ENCODE measurements at places on chromosomes 6 and 20.

GRCh38 chr20:46985250-46985649 is 90.6 kb downstream of the EYA2 start:
- no peak for DNase-seq

- DNase-seq = no peak
Measured at GRCh38 chr20:19750101-19750606, 7.9 kb upstream of the RIN2 start.

GRCh38 chr20:37309936-37310590 is 20.6 kb downstream of the MANBAL start:
- no peak for DNase-seq

- DNase-seq = no peak
Measured at GRCh38 chr6:116327803-116328527, 42.8 kb upstream of the DSE start.

DNA sequence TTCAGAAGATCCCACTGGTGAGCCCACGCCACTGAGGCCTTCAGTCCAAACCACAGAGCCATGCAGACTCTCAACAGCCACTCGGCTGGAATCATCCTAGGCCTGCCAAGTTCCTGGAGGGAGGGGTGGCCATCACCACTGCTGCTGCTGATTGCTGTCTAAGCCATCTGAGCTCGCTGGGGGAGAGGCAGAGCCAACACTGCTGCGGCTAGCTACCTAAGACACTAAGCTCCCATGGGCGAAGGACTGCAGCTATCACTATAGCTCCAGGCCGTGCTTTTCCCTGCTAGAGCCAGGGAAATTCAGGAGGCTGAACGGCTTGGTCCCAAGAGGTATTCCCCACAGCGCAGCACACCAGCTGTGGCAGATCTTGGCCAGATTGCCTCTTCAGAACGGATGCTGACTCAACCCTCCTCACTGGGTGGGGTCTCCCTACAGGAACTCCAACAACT is 73.6 kb downstream of the TBC1D32 start:
- DNase-seq = no peak

DNA sequence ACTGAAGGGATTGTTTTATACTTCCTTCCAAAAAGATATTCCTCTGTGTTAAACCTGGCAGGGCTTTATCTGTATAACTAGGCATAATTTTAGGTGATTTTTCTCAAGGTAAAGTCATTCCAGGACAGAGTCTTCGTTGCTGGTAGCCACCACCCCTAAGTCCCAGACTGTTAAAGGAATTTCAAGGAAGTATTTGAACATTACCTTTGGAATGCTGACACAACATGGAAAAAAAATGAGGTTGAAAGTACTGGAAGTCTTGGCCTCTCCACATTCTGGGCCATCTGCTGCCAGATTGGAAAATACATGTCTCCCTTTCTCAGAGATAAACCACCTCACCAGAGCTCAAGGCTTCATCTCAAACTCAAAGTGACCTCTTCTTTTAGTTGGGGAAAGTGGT is 27.0 kb upstream of the ETV7 start:
- DNase-seq = no peak

- DNase-seq = no peak
Measured at GRCh38 chr20:39674842-39675241, 712.7 kb downstream of the DHX35 start.
